ENCODE measurements at places on chromosomes 6 and 20.

DNA sequence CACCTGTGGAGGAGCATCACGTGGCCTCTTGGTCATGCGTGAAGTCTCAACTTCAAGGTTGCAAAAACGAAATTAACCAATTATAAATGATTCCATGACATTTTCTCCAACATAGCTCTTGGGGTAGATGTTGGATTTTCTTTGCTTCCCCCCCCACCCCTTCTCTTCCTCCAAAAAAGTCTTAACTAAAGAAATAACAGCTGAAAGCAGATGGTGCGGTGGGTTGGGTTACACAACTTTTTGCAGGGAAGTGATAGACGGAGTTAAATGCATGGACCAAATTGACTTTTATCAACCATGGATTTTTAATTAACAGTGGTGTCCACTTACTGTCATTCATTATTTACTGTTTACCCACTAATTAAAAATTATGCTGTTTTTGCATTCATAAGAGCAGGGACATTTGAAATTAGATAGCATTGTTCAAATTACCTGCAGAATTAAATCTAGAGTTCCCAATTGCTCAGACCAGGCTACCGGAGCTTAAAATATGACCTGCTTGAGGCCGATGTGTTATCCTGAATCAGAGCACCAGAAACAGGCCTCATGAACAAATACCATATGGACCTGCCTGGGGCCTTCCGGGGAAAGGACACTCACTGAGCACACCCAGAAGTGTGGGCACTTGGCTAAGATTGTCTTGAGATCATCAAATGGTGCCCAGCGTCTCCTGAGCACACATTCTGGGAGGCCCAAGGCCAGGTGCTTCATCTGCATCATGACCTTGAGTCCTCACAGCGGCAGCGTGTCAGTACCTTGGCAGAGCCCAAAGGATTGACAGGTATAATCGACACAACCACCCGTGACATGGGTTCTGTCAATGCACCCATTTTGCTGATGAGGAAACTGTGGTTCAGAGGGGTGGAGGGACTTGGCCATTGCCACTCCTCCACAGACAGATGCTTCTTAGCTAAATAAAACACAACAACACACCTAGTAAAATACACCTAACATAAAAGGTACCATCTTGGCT, 41.5 kb downstream of the APCDD1L start:
- DNase-seq = no peak

GRCh38 chr6:73702444-73702843, 6.4 kb downstream of the CD109 start:
- no peak for DNase-seq

- DNase-seq = no peak
These were observed 236.0 kb upstream of the STXBP5 start for GRCh38 chr6:146968041-146968760.

GRCh38 chr6:117167520-117168271, 97.7 kb upstream of the VGLL2 start:
- no peak for DNase-seq

GRCh38 chr20:34389954-34390555, 27.0 kb downstream of the ITCH start:
- no peak for DNase-seq

GRCh38 chr6:38631186-38631783, 8.4 kb downstream of the BTBD9 start:
- no peak for DNase-seq

- DNase-seq = no peak
These were observed 49.9 kb downstream of the STK4 start for GRCh38 chr20:45016089-45016671.

DNA sequence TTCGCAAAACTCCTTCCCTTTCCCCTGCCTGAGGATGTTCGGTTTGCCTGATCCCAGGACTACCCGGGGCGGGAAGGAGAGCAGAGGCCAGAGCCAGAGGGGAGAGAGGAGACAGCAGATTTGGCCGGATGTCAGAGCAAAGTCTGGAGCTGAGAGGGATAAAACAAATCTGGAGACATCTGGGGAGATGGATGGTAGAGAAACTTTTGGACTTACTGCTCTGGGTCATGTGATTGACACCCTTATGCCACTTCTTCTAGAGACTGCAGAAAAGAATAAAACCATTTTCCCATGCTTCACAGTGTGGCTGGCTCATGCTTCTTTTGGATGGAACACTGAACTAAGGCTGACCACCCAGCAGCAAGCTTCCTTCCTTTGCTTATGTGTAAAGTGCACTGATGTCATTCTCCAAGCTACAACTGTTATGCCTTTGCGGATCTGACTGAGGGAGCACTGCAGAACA, 174.7 kb downstream of the FOXC1 start:
- DNase-seq = no peak

DNA sequence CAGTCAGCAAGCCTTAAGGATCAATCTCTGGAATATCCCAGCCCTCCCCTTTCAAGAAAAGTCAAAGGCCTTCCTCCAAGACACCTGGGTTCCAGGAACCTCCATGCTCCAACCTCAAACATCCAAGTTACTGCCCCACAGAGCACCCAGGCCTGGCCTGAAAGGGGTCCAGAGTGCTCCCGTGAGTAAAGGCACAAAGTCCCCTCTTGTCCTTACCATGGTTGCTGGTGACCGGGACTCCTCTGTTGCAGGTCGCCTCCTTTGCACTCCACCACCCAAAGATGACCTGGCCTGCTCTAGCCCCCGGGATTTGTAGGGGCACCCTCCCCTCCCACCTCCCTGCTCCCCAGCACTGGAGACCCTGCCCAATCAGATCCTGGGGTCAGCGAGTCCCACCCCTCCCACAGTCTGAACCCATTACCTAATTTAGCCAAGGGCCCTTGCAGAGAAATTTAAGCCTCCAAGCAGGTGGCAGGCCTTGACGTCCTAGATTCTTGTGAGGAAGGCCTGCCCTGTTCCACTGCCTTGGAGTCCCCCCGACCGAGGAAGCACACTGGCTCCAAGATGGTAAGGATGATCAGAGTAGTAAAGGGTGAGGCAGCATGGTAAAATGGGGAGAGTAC, at the start of gene TNNC2:
TNNC2 (minus strand) TSS at position 283 of the 623 bp plus-strand sequence; CDS start at position 219, 64 bp downstream.
- DNase-seq = no peak

- no peak for DNase-seq
These were observed 54.8 kb downstream of the UTRN start for GRCh38 chr6:144339859-144340452.

GRCh38 chr6:135955099-135955498, 103.6 kb downstream of the PDE7B start:
- DNase-seq = no peak

DNA sequence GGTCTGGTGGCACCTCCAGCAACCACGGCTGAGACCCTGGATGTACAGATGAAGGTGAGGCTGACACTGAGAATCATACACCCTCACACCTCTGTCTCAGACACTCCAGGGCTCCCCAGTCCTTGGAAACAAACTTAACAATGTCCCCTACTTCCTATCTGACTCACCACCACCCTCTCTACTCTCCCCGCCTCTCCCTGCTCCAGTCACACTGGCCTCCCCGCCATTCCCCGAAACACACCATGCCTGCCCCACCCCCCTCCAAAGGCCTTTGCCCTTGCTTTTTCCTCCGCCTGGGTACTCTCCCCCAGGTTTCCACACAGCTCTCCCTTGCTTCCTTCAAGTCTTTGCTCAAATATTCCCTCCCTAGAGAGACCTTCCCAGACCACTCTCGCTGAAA, 16.3 kb downstream of the BPI start:
- DNase-seq = no peak

- DNase-seq = no peak
These were observed 19.6 kb upstream of the CLIC5 start for GRCh38 chr6:46035242-46035641.

DNA sequence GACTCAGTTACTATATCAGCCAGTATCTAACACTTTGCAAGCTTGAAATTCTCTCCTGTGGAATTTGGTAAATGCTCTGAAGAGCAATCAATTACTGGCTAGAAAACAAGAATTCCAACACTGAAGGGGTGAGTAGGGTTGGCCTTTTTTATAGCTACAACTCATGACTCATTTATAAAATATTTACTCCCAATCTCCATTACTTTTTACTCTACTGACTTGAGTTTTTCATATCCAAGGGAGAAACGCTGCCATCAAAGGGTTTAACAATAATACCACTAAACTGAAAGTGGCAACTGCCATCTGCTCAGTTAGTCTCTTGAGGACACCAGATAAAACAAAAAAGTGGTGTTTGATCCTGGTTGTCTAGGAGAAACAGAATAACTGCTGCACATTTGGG, 203.1 kb downstream of the UBE3D start:
- no peak for DNase-seq

DNA sequence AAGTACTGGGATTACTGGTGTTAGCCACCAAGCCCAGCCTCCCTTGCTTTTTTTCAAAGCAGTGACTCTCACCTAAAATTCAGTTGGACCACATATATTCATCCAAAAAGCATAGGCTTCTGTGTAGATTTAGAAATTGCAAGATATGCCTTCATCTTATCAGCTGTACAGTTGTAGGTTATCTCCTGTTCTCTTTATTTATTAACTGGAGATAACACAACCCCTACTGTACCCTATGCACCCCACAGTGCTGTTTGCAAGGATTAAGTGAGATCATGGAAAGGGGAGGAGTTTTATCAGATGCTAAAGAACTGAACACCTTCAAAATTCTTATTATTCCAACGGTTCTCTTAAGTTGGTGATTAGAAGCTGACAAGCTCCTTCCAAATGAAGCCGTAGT, 164.4 kb upstream of the JARID2 start:
- DNase-seq = no peak

GRCh38 chr6:134464690-134465411, 146.9 kb upstream of the SGK1 start:
- no peak for DNase-seq

DNA sequence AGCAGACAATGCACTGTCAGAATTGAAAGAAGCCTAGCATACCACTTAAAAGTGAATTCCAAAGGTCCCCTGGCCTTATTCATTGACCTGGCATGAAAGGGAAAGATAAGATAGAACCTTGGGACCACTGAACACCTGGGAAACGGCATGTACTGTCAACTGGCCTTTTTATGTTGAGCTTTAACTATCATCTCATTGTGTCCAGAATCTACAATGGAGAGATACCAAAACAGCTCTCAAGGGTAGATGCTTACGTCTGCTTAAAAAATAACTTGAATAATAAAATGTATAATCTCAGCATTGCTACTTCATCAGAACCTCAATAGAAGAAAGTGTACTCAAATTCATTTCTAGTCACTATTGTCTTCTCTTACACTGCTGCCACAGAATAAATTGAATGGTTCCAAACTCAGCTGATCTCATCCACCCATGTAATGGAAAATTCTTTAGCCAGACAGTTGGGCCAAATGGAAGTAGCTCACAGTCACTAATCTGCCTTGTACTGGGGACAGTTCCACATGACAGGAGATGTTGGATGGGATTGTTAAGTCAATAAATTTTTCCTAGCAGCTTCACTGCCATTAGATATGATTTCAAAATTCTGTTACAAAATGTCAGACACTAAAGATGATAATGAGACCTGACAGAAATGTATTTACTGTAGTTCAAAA, 93.8 kb downstream of the MLIP start:
- DNase-seq = no peak

GRCh38 chr6:139597771-139598755, 223.6 kb upstream of the CITED2 start:
- DNase-seq = no peak

DNA sequence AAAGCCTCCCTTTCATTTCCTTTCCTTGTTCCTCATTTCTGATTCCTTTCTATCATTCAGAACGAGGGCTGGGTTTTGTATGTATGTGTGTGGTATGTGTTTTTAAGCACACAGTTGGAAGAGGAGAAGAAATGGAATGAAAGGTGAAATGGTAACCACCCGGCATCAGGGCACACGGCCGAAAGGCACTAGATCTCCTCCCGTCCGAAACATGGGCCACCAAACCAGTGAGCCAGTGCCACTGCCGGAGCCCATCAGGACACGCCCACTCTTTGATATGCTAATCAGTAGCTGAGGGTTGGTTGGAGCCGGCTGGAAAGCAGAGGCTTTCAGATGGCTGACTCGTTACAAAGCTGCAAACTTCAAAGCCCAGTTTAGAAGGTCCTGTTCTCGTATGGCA, 228.6 kb upstream of the JARID2 start:
- no peak for DNase-seq

DNA sequence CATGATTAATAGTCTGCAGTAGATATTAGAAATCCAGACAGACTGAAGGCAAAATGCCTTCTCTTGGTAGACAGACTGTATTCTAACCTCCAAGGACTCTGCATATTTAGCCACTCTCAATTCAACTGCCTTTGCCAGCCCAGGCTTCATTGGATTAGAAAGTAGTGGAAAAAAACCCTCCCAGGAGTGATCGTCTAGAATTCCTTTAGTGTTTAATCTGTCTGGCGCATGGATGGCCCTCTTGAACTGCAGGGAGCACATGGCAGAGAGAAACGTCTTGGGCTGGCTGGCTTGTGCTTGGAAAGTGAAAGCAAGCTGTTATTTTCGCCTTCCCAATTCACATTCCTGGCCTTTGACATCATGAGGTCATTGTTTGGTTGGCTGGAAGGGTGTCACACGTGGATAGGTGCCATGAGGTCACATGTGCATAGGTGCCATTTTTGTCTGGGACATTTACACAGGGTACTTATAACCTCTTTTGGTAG, 30.9 kb upstream of the NEDD9 start:
- no peak for DNase-seq

DNA sequence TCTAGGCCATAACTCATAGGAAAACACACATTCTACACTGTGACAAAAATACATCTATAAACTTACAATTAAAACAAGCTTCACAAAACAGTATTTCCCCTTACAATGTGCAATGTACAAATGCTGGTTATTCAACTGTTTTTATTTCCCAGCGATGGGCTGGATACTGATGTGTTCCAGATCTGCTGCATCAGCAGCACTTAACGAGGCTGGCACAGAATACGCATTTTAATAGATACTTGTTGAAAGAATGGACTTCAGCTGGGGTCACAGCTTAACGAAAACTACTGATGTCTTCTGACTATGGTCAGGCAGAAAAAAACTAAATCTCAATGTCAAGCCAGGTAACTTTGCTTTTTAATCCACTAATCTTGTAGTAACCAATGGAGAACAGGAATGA, 70.9 kb downstream of the B4GALT5 start:
- no peak for DNase-seq

- DNase-seq = no peak
These were observed 13.9 kb downstream of the GCM2 start for GRCh38 chr6:10867952-10868351.

Data from activated effector memory CD4-positive, alpha-beta T cell treated with anti-CD3 and anti-CD28 coated beads, Interleukin-2, amount 50 U/mL, for 16 hours (primary cell).